ENCODE measurements at places on chromosomes 1 and 21.

DNA sequence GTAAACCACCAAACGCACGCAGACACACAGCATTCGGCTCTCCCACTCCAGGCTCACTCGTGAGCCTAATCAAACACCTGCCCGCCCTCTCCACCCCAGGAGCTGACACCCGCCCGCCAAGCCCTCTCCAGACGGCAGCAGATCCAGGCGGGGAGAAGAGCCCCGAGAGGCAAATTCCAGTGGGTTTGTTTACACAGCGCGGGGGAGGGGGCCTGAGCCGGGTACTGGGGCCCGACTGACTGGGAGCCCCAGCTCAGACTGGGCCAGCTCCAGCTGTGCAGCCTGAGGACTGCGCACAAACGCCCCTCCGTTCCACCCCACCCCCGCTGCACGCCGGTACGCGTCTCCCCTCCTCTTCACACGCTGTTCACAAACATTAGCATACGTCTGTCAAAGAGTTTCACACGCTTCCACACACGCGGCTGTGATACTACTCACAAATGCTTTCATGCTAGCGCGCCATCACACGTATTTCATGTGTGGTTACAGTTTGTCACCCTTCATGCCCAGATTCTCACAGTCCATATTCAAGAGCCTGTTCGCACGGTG, 1.0 kb upstream of the EFNA1 start:
- DNase-seq: no peak

- peak; percentile 44 for DNase-seq
These were observed 296 bp upstream of the RNPEP start for GRCh38 chr1:201982082-201982622.

- no peak for DNase-seq
These were observed 4.1 kb downstream of the SEMA4A start for GRCh38 chr1:156157506-156157905.

DNA sequence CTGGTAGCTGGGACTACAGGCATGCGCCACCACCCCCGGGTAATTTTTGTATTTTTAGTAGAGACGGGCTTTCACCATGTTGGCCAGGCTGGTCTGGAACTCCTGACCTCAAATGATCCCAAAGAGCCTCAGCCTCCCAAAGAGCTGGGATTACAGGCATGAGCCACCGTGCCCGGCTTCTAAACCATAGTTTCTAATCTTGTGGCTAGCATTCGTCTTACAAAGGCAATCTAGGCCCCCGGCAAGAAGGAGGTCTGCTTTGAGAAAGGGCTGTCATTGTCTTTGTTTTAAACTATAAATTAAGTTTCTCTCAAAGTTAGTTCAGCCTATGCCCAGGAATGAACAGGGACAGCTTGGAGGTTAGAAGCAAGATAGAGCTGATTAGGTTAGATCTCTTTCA, 10.3 kb upstream of the L1TD1 start:
- DNase-seq: no peak

GRCh38 chr1:87091425-87091824, 177.0 kb downstream of the HS2ST1 start:
- DNase-seq: no peak

- no peak for DNase-seq
These were observed 108.2 kb downstream of the NBPF12 start for GRCh38 chr1:147046189-147046862.

GRCh38 chr1:224641030-224641429, 24.9 kb downstream of the CNIH3 start:
- no peak for DNase-seq

GRCh38 chr1:222204475-222204874, 343.4 kb downstream of the HHIPL2 start:
- DNase-seq: no peak

DNA sequence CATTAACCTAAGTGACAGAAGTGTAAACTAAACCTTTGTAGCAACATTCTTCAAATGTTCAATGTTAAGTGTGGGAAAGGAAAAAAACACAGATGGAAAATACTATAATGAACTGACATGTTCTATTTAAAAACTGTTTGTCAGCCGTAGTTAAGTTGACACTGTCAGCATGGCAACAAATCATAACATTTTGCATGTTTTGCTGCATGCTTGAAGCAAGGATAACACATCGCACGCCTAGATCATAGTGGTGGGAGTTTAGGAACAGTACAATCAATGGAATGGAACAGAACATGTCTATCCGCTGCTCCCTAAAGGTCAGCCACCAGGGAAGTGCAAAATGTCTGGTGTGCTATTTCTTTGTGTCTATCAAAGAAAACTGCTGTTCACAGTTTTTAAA, 62.5 kb upstream of the ESRRG start:
- no peak for DNase-seq

DNA sequence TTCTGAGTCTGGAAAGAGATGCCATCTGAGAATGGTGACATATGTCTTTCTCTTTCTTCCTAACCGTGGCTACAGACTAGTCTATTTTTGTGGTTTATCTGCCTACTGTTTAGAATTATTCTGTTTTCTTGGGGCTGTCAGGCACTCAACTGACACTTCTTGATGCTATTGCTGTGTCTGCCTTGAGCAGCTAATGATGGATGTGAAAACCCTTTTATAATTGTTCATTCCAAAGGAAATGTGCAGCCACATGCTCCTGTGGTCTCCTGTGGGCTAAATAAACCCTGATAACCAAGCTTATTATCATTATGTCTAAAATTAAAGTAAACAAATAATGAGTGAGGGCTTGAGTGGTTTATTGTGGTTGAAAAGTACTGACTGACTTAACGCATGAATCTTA, 52.7 kb upstream of the CXADR start:
- no peak for DNase-seq

GRCh38 chr1:229283183-229283611, 12.3 kb downstream of the RAB4A start:
- DNase-seq: no peak

GRCh38 chr1:67211589-67212563, 45.6 kb downstream of the IL23R start:
- no peak for DNase-seq

DNA sequence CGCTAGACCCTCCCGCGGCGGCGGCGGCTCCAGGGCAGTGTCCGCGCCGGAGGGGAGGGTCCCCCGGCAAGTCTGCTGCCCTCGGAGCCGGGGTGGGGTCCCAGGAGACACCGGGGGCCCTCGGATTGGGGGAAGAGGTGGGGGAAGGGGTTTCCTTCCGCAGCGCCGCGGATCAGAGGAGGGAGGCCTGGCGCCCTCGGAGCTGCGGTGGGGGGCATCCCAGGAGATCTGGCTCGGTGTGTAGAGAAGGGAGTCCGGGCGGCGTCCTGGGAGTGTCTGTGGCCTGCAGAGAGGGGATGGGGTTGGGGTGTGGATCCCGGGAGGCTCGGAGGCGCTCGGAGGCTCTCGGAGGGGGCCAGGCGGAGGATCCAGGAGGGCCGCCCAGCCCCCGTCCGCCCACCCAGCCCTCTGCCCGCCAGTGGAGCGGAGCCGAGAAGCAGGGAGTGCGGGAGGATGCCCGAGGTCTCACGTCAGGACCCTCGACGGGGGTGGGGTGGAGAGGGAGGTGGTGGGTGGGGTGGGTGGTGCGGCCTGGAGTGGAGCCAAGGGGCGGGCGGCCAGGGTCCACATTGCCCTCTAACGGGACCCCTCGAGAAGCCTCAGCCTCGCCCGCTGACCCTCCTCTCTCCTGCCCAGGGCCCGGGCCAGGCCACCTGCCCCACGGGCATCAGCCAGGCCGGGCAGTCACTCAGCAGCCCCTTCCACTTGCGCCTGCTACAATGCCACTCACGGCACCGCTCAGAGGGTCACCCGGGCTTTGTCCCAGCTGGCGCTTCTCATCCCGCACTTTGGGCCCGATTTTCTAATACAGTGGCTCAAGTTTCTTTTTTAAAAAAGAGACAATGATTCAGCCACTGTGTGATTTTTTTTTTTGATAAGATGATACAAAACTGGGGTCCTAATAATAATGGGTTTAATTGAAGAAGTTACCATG, 60.2 kb upstream of the ARHGEF16 start:
- no peak for DNase-seq

GRCh38 chr1:181032535-181032934, 1.2 kb upstream of the MR1 start:
- DNase-seq: no peak

DNA sequence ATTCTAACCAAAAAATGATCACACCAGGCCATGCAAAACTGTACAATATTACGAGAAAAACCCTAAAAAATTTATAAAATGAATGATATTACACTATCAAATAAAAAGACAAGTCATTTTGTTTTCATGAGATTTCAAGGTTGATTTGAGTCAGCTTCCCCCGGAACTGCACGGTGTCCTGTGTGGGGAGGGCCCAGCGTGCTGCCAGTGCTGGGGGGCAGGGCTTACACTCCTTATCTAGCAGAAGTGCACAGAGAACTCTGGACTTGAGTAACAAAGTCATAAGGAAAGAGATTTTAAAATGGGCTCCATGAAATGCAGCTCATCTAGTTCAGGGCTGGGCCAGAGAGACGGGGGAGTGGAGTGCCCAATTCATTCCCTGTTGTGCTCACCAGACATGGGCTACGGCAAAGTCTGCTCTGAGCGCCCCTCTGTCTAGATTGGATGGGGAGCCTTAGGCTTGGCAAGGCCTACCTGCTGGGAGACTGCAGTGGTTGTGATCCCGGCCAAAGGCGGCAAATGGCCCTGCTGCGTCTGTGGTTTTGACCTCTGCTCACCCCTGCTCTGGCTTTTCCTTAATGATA, 50.1 kb downstream of the COQ8A start:
- DNase-seq: no peak

All from stimulated activated CD8-positive, alpha-beta memory T cell treated with anti-CD3 and anti-CD28 coated beads, Interleukin-7, amount 100 ng/mL, for 1 hour (primary cell).